Right renal cortex interstitium (tissue), 3 donors: ENCODE measurements at places on chromosomes 3 and 15. TPM values are rescaled to one million over a fixed set of nuclear protein-coding genes. Genes with fewer than 3 reads are reported as not detected.
A peak's percentile ranks its signal among the peaks of the same experiment; 100 is the strongest.

- peak; percentile 59 for DNase-seq
Measured at GRCh38 chr3:183253528-183254486, 754 bp downstream of the B3GNT5 start.

DNA sequence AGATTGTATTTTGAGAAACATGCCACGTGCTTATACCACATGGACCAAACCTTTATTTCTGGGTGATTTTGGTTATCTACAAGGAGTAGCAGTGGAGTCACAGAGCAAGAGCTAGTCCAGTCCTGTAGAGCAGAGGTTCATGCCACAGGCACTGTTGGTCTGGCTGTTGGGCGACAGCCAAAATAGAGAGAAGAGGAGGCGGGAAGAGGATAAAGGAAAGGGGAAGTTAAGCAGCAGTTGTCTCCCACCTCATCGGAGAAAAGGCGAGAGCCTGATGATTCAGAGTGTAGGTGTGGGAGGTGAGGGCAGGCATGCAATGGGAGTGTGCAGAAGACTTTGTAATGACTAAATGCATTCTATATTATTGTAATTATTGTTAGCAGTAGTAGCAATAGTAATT, 237.5 kb upstream of the ROPN1 start:
- no peak for DNase-seq

GRCh38 chr3:52458031-52458760, 2.8 kb downstream of the NISCH start:
- DNase-seq: no peak

OR5K2 gene
- polyA plus RNA-seq: 0.53 TPM

LIPH gene
- 1.8 TPM for polyA plus RNA-seq
